ENCODE measurements at places on chromosomes 12 and 14. TPM values are rescaled to one million over a fixed set of nuclear protein-coding genes. Genes with fewer than 3 reads are reported as not detected.

The RNF212B gene
- total RNA-seq, result not detected

The SDR9C7 gene
- total RNA-seq, result not detected

The TCP11L2 gene
- 19.6 TPM for total RNA-seq

The KIF26A gene
- not detected for total RNA-seq

The SLC17A8 gene
- not detected for total RNA-seq

The GALNT16 gene
- total RNA-seq, result 0.12 TPM

The TMTC1 gene
- total RNA-seq, result not detected

The RILPL1 gene
- total RNA-seq, result 3.9 TPM

The ABCC9 gene
- total RNA-seq, result not detected

The CFAP73 gene
- total RNA-seq, result 0.45 TPM

The FAM181A gene
- total RNA-seq, result not detected

The SERPINA6 gene
- not detected for total RNA-seq

The SVOP gene
- total RNA-seq, result not detected

The ETFBKMT gene
- total RNA-seq, result 1.3 TPM

The FRMD6 gene
- total RNA-seq, result 6.5 TPM

The KRT85 gene
- total RNA-seq, result not detected

The PARP11 gene
- total RNA-seq, result 30.2 TPM

The KRT82 gene
- total RNA-seq, result not detected

The ADCY4 gene
- 5.7 TPM for total RNA-seq

The GUCY2C gene
- not detected for total RNA-seq

The COCH gene
- 1.4 TPM for total RNA-seq

The KLHL33 gene
- 0.09 TPM for total RNA-seq

The DEGS2 gene
- 1.4 TPM for total RNA-seq

The SELPLG gene
- total RNA-seq, result 35.9 TPM

The TMPRSS12 gene
- not detected for total RNA-seq

The MUCL1 gene
- 0.82 TPM for total RNA-seq
